ENCODE measurements at places on chromosomes 1 and 21. TPM values are rescaled to one million over a fixed set of nuclear protein-coding genes. Genes with fewer than 3 reads are reported as not detected.

GRCh38 chr1:147613506-147613905, 56.8 kb downstream of the ACP6 start:
- no peaks in the 10 kb centered on the region for H3K27me3 ChIP-seq
- H3K36me3 ChIP-seq = peaks cover 9% of the 10 kb centered on the region
- no peak overlapping the region for H3K4me3 ChIP-seq
- no peak overlapping the region for H3K27ac ChIP-seq
- H3K4me1 ChIP-seq = peaks cover 26% of the 10 kb centered on the region

DNA sequence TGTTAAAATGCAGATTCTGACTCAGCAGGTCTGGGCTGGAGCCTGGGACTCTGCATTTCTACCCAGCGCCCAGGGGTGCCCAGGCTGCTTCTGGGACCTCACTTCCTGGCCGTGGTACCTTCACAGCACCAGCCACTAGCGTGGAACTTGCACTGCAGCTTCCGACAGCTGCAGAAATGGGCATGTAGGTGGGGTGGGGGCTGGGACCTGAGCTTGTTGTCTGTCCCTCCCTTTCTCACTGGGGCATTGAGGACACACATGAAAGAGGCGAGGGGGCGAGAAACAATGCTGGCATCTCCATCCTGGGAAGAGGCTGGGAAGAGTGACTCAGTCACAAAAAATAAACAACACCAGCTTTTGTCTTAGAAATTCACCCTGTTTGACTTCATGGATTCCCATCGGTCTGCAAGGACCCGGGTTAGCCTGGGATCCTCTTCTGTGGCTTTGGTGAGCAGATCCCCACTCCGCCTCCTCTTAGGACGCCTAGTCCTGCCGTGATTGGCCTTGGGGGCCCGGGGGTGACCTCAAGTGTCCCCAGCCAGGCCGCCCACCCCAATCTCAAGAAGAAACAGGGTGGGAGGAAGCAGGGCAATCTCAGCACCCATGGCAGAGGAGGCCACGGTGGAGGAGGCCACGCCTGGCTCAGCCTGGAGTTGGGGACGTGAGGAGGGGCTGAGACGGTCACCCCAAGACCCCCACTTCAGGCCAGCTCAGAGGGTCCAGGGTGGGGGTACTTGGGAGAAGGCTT, 29.9 kb upstream of the POFUT2 start:
- H3K4me3 ChIP-seq = no peak overlapping the region
- H3K36me3 ChIP-seq = no peaks in the 10 kb centered on the region
- H3K27ac ChIP-seq = no peak overlapping the region
- H3K27me3 ChIP-seq = peaks cover 19% of the 10 kb centered on the region
- no peak for DNase-seq

DNA sequence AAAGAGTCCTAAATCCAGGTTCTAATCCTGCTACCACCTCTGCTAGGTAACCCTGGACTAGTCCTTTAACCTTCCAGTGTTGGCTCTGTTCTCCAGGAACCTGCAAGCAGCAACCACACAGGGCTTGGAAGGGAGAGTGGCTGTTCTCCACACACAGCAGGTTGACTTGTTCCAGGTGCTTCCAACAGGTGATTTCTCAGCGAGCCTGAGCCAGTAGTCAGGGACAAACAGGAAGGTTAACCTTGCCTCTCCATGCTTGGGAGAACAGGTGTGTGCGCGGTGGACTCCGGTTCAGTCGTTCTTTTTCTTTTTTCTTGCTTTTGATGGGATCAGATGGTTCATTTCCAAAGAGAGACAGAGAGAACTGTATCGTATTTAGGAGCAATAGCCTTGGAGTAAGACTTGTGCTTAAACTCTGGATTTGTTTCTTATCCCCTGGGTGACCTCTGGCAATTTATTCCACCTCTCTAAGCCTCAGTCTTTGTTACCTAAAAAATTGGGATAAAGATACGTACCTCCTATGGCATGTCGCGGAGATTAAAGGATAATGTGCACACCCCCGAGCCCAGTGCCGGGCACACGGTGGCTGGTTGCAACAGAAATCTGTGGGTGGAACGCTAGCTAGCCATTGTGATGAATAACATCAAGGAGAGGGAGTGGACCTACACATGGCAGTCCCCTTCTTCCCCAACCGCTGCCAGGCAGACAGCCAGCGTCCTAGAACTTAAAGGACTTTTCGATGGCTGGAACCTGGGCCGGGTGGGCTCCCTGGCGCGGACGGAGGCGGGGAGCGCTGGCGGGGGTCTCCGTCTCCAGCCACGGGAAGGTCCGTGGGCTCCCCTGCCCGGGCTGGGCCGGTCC, 583 bp upstream of the CACHD1 start:
- H3K36me3 ChIP-seq = peaks cover 10% of the 10 kb centered on the region
- peaks cover 61% of the 10 kb centered on the region for H3K27me3 ChIP-seq
- H3K4me3 ChIP-seq = peak overlapping the region; percentile 81
- no peak for DNase-seq
- H3K4me1 ChIP-seq = peaks cover 14% of the 10 kb centered on the region

- peaks cover 7% of the 10 kb centered on the region for H3K36me3 ChIP-seq
- H3K27ac ChIP-seq = no peak overlapping the region
- H3K4me1 ChIP-seq = no peaks in the 10 kb centered on the region
- no peaks in the 10 kb centered on the region for H3K27me3 ChIP-seq
- H3K4me3 ChIP-seq = no peak overlapping the region
- no peak for DNase-seq
These were observed 41.9 kb downstream of the CEP170 start for GRCh38 chr1:243213045-243213787.

DNA sequence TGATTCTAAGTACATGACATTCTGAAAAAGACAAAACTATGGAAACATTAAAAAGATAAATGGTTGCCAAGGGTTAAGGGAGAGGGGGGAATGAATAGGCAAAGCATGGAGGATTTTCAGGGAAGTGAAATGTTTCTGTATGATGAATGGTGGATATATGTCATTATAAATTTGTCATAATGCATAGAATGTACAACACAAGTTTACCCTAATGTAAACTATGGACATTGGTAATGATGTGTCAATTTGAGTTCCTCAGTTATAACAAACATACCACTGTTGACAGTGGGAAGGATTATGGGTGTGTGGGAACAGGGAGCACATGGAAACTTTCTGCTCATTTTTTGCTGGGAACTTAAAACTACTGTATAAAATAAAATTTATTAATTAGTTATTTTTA, 427.1 kb upstream of the ESRRG start:
- no peaks in the 10 kb centered on the region for H3K27me3 ChIP-seq
- no peak overlapping the region for H3K27ac ChIP-seq
- DNase-seq = no peak
- H3K4me3 ChIP-seq = no peak overlapping the region
- H3K4me1 ChIP-seq = no peaks in the 10 kb centered on the region

DNA sequence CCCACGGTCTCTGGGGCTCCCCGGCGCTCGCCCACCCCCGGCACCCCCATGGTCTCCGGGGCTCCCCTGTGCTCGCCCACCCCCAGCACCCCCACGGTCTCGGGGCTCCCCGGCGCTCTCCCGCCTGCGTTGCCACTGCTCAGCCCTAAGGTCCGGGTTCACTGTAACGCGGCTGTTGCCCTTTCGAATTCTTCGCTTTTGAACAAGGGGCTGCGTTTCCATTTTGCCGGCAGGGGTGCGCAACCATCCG, 5.2 kb upstream of the FTCD start:
- no peak for DNase-seq
- H3K36me3 ChIP-seq = peaks cover 5% of the 10 kb centered on the region
- peaks cover 2% of the 10 kb centered on the region for H3K4me1 ChIP-seq

Gene BRDT
- 0.68 TPM for total RNA-seq

Gene ANXA9
- total RNA-seq = 0.15 TPM

Gene PRKAA2
- not detected for total RNA-seq

Gene DISP3
- total RNA-seq = 0.70 TPM

Gene C8B
- not detected for total RNA-seq
